ENCODE measurements at places on chromosomes 1 and 21.

- no peak for DNase-seq
These were observed 9.1 kb upstream of the MATN1 start for GRCh38 chr1:30732277-30732996.

- no peak for DNase-seq
These were observed 42.6 kb downstream of the PBX1 start for GRCh38 chr1:164601399-164602100.

- DNase-seq = peak; percentile 32
These were observed 81.4 kb downstream of the TGFBR3 start for GRCh38 chr1:91804546-91805023.

- peak; percentile 79 for DNase-seq
These were observed 1.5 kb downstream of the TRIM62 start for GRCh38 chr1:33180226-33180910.

GRCh38 chr21:37821092-37821491 lies 95.2 kb downstream of the KCNJ6 start:
- DNase-seq = no peak

Measured in HCEC 1CT (cell line).